Amniotic stem cell (primary cell): ENCODE measurements at places on chromosomes 4 and X.

- no peak for DNase-seq
Measured at GRCh38 chr4:14289708-14290107, 662.2 kb upstream of the BOD1L1 start.

DNA sequence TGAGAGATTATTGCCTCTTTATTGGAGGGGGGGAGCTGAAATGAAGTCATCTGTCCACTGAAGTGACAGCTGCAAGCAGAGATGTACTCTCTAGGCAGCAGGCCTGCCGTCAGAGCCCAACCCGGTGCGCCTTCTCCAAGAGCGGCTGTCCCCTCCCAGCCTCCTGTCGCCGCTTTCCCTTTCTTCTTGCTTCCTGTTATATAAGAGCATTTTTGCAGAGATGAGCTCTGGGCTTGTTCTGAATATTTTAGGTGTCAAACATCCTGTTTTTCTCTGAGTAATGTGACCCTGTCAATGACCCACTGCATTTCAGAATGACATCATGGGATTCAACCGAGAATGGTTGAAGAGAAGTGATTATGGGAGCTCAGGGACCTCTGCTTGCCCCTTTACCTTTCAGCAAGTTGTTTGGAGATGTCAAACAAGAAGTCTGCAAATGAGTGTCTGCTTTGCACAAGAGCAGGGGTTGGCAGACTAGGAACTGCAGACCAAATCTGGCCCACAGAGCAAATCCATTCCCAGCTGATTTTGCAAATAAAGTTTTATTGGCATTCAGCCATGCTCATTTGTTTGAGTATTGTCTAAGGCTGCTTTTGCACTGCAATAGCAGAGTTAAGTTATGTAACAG is 79.9 kb downstream of the SLC9A6 start:
- DNase-seq, result peak; percentile 53

- DNase-seq, result no peak
Measured at GRCh38 chrX:153443476-153444332, 2.2 kb downstream of the TREX2 start.

DNA sequence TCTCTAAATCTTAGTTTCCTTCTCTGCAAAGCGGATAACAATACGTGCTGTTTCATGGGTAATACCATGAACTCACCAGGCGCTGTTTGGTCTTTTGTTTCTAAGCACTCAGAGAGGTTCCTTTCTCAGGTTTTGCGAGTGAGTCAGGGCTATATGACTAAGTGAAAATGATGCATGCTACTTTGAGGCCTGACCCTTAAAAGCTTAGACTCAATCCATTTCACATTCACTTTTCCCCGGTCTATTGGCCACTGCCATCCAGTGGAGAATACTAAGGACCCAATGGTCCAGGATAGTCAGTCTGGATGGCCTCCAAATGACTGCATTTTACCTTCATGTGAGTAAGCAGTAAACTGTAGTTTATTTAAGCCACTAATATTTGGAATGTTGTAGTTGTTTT is 400.8 kb upstream of the SLIT2 start:
- peak; percentile 42 for DNase-seq

DNA sequence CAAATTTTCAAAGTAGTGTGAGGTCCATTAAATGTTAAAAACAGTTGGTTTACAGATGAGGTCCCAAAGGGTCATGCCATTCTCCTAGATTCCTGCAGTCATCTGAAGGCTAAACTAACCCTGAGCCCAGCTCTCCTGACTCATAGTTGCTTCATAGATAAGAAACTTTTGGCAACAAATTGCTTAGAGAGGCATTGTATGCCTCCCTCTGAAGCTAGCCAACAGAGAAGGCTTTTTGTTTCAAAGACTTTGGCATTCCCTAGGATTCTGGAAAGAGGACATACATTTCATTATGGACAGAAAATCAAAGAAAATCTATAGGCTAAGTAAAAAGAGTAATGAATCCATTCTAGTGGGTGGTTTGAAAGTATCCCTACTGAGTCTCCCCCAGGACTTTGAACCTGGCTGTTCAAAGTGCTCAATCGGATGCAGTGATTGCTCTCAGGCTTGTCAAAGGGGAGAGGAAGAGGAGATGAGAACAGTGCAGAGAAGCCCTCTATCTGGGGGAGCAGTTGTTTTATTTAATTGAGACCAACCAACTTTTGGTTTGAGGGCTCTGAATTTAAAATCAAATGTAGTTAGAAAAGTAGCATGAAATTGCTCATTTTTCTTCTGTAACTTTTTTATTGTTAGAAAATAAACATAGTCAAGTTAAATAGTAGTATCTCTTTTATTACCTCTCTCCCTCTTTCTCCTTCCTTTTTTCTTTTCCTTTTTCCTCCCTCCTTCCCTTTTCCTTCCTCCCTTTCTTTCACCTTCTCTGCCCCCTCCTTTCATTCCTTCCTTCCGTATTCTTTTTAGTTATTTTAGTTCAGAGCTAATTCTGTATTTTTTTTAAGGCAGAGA is 72.3 kb upstream of the ZNF518B start:
- no peak for DNase-seq

GRCh38 chr4:20347531-20347930 is 95.8 kb downstream of the SLIT2 start:
- no peak for DNase-seq

- no peak for DNase-seq
Measured at GRCh38 chr4:73103799-73104503, 34.4 kb upstream of the COX18 start.

GRCh38 chr4:145044341-145044740 is 53.7 kb downstream of the ANAPC10 start:
- no peak for DNase-seq

GRCh38 chr4:184104419-184105101 is 113.1 kb downstream of the ENPP6 start:
- DNase-seq, result no peak

GRCh38 chr4:153347117-153347516 is 2.6 kb downstream of the MND1 start:
- no peak for DNase-seq

DNA sequence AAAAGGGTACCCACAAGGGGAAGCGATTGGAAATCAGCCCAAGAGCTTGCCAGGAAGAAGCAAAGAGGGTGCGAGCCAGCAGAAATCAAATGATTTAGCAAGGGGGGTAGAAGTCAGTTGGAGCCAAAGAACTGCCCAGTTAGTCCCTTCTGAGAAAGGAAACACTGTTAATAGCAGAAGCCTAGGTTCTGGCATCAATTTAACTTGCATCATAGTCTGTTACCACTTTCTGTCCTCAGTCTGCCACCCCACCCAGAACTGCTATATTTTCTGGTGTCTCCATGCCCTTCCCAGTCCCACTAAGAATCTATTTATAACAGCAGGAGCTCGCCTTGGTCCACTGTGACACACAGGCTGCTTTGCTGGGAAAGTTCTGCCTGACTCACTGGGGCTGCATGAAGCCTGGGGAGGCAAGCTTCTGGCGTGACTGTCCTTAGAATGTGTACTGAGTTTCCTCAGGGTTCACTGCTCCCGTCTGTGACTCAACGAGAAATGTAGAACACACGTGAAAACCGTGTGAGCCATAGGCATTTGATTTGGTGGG is 157.8 kb upstream of the TTC29 start:
- DNase-seq, result peak; percentile 97

DNA sequence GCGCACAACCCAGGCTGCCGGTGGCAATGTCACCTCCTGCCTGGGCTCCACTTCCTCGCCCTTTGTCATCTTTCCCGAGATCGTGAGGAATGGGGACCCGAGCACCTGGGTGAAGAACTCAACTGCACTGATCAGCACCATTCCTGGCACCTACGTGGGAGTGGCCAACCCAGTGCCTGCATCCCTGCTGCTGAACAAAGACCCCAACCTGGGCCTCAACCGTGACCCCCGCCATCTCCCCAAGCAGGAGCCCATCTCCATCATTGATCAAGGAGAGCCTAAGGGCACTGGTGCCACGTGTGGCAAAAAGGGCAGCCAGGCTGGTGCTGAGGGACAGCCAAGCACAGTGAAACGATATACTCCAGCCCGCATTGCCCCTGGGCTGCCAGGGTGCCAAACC is 32.3 kb downstream of the BCORL1 start:
- DNase-seq, result no peak

- DNase-seq, result no peak
Measured at GRCh38 chr4:7801001-7801400, 138.7 kb downstream of the AFAP1 start.

DNA sequence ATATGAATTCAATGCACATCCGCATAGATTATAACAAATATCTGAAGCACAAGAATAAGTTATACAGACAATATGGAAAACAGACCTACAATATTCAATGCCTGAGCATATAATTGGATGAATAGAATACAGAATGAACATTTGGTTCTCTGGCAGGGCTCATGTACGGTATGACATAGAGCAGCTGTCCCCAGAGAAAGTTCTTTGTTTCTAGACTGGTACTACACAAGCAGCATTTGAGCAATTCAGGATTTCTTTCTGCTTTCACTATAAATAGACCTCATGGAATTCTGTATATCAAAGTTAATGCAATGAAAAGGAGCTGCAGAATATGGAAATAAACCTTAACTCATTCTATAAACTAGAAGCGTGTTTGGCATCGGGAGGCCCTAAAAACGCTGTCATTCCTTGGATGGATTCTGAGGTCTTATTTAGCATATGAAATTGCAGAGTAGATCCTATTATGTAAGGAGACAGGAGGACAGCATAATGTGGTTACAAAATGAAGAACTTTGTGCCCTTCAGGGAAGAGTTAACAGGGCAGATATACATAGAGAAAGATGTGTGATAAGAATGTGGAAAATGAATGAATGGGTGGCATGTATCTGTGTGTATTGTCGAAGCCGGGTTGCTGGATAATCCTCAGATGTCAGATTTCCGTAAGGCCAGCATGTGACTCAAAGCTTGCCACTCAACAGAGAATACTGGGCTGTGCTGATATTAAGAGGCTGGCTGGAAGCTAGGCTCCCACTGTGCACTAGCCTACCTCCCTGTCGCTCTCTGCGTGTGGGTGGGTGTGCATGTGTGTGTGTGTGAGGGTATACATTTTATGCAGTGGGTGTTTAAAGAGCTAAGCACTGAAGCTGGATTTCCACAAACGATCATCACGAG is 103.3 kb upstream of the SLC4A4 start:
- no peak for DNase-seq

DNA sequence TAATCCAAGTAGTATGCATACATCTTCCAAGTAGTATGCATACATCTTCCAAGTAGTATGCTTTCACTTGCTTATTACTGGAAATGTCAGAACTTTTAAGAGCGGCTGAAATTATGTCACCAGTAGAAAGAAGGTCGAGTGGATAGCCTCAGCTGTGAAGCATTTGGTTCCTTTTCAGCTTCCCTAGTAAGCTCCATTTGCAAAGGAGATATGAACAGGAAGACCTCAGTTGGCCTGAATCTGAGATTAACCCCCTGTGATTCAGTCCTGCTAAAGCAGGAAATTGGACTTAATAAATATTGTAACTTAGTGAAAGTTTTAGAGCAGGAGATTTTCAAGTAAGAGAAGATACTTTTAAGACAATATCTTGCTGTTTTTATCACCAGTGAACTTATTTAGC is 48.1 kb downstream of the PCDH7 start:
- DNase-seq, result no peak

DNA sequence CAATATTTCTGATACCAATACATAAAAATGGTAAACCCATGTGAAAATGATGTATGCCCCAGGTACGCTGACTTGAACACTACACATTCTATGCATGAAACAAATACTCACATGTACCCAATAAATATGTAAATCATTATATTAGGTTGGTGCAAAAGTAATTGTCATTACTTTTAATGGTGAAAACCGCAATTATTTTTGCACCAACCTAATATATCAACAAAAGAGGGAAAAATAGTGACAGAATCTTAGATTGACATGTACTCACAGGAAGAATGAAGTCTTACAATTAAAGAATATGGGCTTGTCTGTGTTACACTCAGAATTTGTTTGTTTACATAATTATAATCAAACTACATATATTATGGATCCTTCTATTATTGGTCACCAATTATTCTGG is 82.3 kb downstream of the GLRA3 start:
- no peak for DNase-seq
